Stimulated activated CD8-positive, alpha-beta memory T cell treated with anti-CD3 and anti-CD28 coated beads, Interleukin-4, amount 100 ng/mL, for 48 hours (primary cell): ENCODE measurements at places on chromosomes 3 and 15.

DNA sequence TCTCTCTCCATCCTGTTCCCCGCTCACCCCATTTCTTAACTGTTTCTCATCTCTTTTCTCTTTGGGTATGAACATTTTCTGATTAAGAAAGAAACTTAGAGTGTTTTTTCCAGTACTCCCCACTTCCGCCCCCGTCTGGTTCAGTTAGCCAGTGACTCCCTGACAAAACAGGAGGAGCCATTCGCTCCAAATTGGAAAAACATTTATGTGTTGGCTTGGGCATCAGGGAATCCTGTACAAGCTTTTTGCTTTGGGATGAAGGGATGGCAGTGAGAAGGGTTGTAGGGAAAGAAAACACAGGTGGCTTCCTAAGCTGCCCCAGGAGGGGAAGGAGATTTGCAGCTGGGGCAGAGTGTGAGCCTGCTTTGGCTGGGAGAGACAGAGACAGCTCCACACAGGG lies 47.0 kb downstream of the BOC start:
- no peak for DNase-seq

- no peak for DNase-seq
Measured at GRCh38 chr3:129715854-129716253, 109.4 kb upstream of the PLXND1 start.

DNA sequence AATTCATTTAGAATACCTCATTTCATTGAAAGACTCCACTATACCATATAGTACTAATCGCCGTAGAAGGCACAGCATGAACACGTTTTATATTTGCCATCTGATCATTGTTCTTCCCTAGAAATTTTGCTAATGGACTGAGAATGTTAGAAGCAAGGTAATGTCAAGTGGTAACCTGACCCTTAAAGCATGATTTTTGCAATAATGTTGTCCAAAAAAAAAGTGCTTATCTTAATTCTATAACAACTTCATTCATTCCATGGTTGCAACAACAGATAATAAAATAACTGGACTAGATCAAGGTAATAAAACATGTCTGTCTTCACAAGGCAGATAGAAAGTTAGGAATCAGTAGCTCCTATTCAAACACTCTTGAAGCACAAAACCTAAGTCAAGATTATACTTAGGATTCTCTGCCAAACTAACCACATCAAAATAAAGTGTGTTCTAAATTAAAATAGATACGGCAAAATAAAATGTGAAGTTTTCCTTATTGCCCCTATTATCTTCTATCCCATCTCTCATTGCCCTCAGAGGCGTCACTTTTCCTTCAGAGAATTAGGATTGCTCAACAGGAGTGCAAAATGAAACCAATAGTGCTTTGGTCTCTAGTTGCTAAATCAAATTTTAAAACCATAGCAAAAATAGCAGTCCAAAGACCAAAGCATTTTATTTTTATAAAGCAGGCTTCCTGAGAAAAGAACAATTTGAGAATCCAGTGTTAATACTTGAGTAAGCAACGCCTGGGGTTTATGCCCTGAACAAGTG lies 317.4 kb upstream of the UBE2E2 start:
- DNase-seq, result no peak

- peak; percentile 5 for DNase-seq
Measured at GRCh38 chr15:70361106-70361505, 263.4 kb upstream of the TLE3 start.

DNA sequence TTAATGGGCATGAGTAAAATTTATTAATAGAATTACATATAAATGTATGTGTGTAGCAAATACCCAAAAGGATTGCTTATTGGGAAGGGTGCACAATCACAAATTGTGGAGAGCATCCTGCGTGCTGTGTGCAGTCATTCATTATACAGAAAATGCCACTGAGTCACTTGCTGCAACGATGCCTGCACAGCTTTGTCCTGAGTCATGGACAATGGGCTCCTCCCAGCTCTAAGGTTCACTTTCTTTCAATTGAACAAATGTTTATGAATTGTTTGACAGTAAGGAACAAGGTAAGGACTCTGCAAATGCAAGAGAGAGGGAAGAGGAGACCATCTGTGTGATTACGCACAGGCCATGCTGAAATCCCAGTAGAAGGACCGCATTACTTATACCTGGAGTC lies 18.7 kb downstream of the CFAP161 start:
- DNase-seq, result no peak

DNA sequence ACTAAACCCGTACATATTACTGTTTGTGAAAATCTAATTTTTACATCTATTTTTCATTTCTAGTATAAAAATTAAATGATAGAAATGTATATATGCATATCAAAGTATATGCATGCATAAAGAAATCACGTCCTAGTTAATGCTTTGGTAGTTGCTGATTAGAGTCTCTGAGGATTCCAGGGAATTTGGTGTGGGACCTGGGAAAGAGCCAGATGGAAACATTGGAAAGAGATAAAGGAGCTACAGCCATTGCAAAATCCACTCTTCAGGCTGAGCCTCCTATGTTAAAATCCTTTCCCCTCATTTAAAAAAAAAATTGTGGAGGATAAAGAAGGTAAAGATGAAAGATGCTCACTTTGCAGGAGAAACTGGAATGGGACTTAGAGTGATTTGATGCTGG lies 134.1 kb downstream of the SRGAP3 start:
- no peak for DNase-seq

GRCh38 chr3:131193641-131194238 lies 167.1 kb downstream of the NEK11 start:
- no peak for DNase-seq

DNA sequence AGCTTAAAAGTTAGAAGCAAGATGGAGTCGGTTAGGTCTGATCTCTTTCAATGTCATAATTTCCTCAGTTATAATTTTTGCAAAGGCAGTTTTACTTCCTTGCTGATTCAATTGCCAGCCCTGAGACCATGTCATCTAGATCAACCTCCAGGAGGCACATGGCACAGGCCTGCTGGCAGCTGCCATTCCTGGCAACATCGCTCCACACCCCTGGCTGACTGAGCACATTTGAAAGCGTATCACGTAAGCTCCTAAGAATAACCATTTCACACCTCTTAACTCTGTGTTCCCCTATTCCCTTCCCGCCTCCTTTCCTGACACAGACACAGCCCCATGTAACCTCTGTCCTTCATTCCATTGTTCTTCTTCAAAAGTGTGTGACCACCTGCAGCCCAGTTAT lies 313.9 kb upstream of the CTNNB1 start:
- no peak for DNase-seq

GRCh38 chr3:49351521-49352011 lies 6.6 kb downstream of the GPX1 start:
- no peak for DNase-seq

- DNase-seq, result no peak
Measured at GRCh38 chr3:55161231-55161630, 233.4 kb upstream of the LRTM1 start.

DNA sequence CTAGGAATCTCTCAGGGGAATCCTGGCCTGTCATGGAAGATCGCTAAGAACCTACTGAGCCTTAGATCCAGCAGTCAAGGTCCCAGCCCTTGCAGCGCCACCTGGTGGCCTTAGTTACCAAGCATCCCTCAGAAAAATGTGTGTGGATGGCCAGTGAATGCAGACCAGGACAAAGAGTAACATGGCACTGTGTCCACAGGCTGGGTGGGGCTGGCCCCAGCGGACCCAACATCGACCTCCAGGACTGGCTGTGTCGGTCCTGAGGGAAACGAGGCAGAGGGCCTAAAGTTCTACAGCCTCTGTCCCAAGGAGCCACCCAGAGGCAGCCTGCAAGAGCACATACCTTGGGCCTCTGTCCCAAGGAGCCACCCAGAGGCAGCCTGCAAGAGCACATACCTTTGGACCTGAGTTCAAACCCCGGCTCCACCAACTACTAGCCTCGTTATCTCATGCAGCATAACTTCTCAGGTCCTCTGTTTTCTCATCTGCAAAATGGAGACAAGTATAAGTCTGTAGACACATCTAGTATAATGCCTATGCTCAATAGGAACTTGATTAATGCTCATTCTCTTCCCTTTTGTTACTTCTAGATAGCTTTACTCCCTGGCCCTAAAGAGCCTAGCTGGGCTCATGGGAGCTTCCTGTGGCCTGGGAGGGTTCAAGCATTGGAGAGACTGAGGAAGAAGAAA lies 57.5 kb upstream of the HERC1 start:
- peak; percentile 89 for DNase-seq

DNA sequence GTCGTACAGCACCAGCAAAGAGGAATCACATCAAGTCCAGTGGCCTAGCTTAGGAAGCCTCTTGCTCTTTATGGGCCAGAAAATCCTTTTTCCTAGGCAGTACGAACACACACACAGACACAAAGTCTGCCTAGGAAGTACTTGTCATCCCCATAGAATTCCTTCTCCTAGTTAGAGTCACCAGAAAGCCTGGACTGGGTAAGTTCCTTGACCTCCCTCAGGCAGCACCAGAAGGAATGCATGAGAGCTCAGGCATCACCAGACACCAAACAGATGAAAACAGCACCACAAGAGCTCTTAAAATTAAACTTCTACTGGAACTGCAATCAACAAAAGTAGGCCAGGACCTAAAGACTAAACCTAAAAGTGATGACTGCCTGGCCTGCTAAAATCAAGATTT lies 192.9 kb upstream of the CCDC54 start:
- DNase-seq, result no peak

GRCh38 chr3:172153335-172153861 lies 114.0 kb downstream of the FNDC3B start:
- peak; percentile 63 for DNase-seq

- peak; percentile 53 for DNase-seq
Measured at GRCh38 chr3:31562525-31562924, 29.8 kb downstream of the STT3B start.

- no peak for DNase-seq
Measured at GRCh38 chr3:21729888-21730459, 21.0 kb downstream of the ZNF385D start.

- no peak for DNase-seq
Measured at GRCh38 chr15:40721701-40722100, 26.7 kb downstream of the RAD51 start.

DNA sequence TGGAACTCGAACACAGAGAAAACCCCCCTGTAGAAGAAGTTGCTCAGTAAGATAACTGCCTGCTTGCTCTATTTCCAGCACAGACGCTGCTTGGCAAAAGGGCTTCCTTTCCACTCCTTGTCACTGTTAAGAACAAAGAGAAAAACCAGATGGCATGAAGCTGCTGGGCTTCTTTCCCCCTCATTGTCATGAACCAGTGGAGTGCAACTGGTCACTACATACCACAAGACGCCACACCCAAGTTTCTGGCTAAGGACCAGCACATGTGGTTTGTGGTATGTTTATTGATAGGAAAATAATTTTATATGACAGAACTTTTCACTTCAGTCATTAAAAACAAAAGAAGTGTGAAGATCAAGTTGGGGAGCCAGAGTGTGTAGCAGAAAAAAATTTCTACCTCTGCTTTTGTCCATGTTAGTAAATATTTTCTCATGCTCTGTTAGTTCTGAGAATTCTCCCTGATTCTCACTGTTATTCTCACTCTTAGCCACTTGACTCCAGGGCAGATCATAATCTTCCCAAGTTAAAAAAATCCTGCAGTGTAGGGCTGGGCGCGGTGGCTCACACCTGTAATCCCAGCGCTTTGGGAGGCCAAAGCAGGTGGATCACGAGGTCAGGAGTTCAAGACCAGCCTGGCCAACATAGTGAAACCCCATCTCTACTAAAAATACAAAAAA lies 37.9 kb downstream of the CLK3 start:
- no peak for DNase-seq

- DNase-seq, result peak; percentile 30
Measured at GRCh38 chr3:109050591-109051167, 67.3 kb downstream of the MORC1 start.

DNA sequence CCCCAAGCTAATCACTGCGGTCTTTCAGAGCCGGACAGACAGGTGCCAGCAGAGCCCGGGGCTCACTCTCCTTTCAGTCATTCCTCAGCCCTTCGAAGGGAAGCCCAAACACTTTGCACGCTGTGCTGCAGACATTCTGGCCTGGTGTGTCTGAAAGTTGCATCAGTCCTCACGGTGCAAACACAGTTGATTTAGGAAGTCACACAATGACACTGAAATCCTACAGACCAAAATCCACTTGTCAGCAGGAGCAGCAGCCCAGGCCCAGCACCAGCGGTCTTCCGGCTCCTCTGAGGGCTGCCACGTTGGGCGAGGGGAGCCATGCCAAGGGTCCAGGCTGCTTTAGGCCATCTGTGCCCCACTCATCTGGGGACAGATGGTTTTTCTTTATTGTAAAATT lies 61.6 kb downstream of the RGMA start:
- DNase-seq, result peak; percentile 18

DNA sequence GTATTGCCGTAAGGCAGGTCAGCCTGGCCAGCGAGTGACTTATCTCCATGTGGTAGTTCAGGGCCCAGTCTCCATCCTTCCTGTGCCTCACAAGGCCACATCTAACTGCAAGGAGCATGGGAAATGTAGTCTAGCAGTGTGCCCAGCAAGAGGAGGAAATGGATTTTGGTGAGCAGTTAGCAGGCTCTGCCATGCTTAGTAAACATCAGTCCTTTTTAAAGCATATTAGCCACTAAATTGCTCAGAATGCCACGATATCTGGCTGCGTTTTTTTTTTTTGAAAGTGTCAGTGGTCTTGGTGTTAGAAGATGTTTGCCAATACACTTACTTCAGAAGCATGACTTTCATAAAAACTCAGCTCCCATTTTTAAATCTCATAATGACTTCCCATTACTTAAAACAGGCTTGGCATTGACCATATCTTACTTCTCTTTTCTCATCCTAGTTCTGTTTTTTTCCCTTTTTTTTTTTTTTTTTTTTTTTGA lies 470.2 kb upstream of the TPRG1 start:
- no peak for DNase-seq

DNA sequence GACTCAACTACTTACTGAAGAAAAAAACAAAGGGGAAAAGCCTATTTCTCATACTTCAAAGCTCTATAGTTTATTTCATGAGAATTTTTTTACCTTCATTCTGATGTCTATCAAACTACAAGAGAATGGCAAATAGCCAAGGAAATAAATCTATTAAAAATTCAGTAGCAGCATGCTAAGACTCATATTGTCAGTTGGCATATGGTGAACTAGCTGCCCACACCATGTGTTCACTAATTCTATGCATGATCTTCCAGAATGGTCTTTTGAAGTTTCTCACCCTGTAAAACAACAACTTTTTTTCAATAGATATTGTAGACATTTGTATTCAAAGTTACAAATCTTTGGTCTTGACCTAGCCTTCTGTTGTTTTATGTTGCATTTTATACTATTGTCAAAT lies 386.2 kb downstream of the RSL24D1 start:
- no peak for DNase-seq

DNA sequence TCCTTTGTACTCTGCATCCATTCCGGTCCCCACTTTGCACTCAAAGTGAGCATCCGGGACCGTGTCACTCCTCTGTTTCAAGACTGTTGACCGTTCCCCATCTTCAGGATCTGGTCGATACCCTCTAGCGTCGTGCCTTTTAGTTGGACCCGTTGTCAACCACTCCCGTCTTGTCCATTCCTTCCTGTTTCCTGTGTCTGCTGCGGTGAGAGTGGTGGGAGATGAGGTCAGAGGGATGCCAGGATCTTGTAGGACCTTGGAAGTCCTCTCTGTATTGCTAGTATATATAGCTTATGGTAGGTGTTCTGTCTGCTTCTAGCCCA lies 624 bp downstream of the BRK1 start:
- DNase-seq, result no peak

- DNase-seq, result no peak
Measured at GRCh38 chr3:146557745-146558144, 13.3 kb upstream of the PLSCR1 start.

GRCh38 chr3:100008081-100008698 lies 106.1 kb downstream of the FILIP1L start:
- no peak for DNase-seq
